ENCODE measurements at places on chromosomes 12 and 14.

GRCh38 chr12:47079981-47080724 lies 394 bp upstream of the AMIGO2 start:
- DNase-seq: no peak

GRCh38 chr14:87005280-87005679 lies 987.7 kb downstream of the GALC start:
- no peak for DNase-seq

DNA sequence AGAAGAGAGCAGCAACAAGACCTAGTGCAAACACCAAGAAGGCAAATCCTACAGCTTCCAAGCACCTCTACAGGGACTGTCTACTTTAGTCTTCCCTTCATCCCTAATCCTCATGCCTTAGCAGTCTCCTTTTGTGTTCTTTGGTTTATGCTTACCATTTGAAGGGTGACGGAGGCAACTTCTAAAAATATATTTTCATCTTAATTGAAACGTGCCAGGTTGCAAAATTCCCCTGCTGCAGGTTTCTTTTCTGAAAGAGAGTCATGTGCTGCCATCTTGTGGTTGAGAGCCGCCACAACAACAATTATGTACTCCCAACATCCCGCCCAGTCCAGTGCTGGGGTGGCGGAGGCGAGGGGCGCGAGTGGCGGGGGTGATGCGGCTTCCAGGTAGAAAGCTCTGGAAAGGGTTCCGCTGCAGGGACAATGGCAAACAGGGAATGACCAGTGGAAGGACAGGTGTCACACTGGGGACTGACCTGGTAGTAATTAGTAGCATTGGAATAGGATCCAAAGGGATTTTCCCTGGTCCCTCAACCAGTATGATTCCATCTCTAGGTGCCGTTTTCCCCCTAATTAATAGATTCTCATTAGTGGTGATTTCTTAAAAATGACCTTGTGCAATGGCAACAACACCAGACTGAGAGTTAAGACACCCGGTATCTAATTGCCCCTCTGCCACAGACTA lies 80.3 kb upstream of the GNG2 start:
- no peak for DNase-seq

GRCh38 chr12:89927226-89927698 lies 218.6 kb upstream of the ATP2B1 start:
- peak; percentile 11 for DNase-seq

DNA sequence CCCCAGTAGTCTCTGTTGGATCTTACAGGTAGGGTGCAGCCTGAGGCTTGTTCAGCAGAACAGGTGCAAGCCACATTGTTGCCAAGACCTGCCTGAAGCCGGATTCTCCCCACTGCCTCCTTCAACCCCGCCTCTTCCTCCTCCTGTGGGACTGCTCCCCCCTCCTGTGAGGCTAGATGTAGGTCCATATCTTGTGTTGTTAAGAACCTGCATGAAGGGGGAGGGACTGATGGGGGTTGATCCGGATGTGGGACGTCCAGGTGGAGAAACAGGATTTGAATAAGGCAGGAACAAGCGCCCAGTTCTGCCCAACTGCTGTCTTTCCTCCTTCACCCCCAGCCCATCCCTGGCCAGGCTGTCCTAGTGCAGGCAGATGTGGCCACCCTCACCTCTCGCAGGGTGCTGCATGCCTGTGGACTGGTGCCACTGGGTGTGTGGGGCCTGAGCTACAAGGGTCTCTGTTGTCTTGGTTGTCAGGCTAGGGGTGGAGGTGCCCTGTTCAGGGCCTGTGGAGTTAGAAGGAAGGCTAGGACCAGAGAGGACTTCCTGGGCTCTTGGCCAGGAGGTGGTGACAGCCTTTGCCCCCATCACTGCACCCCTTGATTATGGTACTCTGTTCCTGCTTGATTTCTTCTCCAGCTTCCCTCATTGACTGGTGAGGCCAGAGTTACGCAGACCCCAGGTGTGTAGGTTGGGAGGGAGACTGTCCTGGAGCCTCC lies 1.4 kb downstream of the NR4A1 start:
- no peak for DNase-seq

GRCh38 chr12:111715279-111715678 lies 29.4 kb downstream of the ACAD10 start:
- DNase-seq: no peak
